ENCODE measurements at places on chromosomes 2 and 18. TPM values are rescaled to one million over a fixed set of nuclear protein-coding genes. Genes with fewer than 3 reads are reported as not detected.

Gene DAPL1
- not detected for total RNA-seq

Gene RAD51AP2
- total RNA-seq: not detected

Gene ELOA2
- not detected for total RNA-seq

Gene TBR1
- total RNA-seq: under 0.01 TPM

Gene SCG2
- total RNA-seq: 0.15 TPM

Gene ECEL1
- total RNA-seq: not detected

Gene MEIS1
- total RNA-seq: 42.6 TPM

Gene TEX44
- total RNA-seq: not detected

Gene USP40
- 29.8 TPM for total RNA-seq

Gene TAF1B
- total RNA-seq: 34.4 TPM

Measured in epithelial cell of umbilical artery (primary cell).